Stimulated activated CD8-positive, alpha-beta memory T cell treated with anti-CD3 and anti-CD28 coated beads, Interleukin-7, amount 100 ng/mL, for 4 hours (primary cell): ENCODE measurements at places on chromosomes 2 and 18.

DNA sequence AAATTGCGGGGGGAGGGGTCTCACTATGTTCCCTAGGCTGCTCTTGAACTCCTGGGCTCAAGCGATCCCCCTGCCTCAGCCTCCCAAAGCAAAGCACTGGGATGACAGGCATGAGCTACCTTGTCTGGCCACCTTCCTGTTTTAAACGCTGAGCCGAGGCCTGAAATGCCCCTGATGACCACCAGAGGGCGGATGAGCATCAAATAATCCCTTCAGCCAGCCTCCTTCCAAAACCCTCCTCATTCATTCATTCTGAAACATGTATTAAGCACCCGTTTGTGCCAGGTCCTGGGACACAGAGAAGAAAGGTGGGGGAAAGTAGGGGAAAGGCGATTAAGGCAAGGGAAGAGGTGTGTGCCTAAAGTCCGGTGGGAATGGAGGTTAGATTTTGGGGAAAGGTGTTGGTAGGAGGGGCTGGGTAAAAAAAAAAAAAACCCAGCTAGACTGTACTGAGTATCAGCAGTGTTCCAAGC lies 30.7 kb upstream of the PTMA start:
- peak; percentile 80 for DNase-seq

GRCh38 chr2:26571316-26571715 lies 69.8 kb downstream of the CIB4 start:
- DNase-seq, result no peak

DNA sequence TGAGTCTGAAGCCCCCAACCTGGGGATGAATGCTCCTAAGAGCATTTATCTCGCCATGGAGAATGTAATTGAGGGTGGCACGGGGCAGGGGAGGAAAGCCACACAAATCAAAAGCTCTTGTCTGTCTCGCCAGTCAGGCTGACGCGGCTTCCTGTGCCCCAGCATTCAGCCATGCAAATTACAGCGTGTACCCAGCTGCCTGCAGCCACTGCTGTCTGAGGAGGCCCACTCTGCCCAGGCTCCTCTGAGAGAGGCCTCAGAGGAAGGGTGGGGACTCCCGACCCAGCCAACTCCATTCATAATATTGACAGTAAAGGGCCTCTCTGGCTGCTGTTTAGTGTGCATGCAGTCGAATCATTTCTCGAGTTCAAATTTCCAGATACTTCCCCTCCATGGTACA lies 22.0 kb downstream of the SMAD7 start:
- peak; percentile 71 for DNase-seq

- DNase-seq, result no peak
These were observed 108.4 kb downstream of the CAMKMT start for GRCh38 chr2:44470151-44470550.

- no peak for DNase-seq
These were observed 385.8 kb downstream of the GALR1 start for GRCh38 chr18:77635451-77635850.

DNA sequence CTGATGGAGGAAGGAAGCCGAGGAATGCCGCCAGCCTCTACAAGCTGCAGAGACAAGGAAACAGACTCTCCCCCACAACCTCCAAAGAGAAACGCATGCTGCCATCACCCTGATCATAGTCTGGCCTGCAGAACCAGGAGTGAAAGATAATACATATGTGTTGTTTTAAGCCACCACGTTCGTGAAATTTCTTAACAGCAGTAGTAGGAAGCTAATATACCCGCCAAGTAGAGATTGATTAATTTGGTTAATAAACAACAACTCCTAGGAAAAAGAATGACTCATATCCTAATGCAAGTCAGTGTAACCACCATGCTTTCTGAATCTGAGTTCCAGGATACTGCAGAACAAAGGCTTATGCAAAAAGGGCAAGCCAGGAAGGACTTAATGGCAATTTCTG lies 36.6 kb downstream of the LONRF2 start:
- no peak for DNase-seq

- DNase-seq, result no peak
These were observed 70.9 kb downstream of the ODC1 start for GRCh38 chr2:10377052-10377746.

GRCh38 chr2:202113571-202114142 lies 40.6 kb downstream of the KIAA2012 start:
- DNase-seq, result no peak

GRCh38 chr2:58202404-58202803 lies 38.7 kb downstream of the FANCL start:
- no peak for DNase-seq

- no peak for DNase-seq
These were observed 21.7 kb downstream of the CCDC195 start for GRCh38 chr2:224694502-224694901.

GRCh38 chr2:113228991-113229716 lies 49.6 kb downstream of the PAX8 start:
- no peak for DNase-seq

- DNase-seq, result no peak
These were observed 36.7 kb downstream of the TMEM37 start for GRCh38 chr2:119468154-119468955.

- no peak for DNase-seq
These were observed 96.9 kb downstream of the TGOLN2 start for GRCh38 chr2:85230679-85231467.

DNA sequence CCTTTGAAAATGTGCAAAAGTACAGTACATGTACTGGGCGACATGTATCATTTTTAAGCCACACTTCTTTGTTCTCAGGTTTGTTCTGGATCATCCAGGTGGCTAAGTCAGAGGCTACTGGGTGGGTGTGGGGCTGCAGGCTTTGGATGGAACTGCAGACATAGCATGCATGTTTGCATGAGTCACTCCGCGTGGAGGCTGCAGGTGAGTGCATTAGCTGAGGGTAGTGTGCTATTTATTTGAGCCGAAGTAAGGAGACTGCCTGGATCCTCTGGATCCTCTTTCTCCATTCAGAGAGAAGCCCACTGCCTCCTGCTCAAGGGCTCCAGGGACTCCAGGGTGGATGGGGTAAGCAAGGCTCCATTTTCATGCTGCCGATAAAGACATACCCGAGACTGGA lies 9.4 kb upstream of the NEURL3 start:
- no peak for DNase-seq

DNA sequence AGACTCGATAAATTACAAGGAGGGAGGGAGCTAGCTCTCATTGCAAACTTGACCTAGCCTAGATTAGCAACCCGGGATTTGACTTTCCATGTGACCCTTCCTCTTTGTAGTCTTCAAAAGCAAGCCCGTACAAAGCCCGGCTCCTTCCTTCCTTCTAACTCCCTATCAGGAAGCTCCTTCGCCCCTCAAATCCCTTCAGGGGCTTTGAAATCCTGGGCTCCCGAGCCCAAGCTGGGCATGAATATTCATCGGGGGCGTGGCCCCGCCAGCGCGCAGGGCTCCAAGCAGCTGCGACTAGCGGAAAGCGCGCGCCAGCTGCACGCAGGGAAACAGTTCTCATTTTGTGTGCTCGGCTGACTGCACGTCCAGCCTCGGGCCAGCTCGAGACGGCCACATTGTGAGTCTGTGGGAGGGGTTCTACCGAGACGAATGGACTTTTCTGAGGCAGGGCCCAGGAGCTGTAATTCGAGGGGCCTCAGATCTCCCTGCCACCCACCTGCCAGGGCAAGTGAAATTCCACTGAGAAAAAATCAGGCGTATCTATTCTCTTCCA lies 84.0 kb upstream of the PELI1 start:
- DNase-seq, result peak; percentile 45

DNA sequence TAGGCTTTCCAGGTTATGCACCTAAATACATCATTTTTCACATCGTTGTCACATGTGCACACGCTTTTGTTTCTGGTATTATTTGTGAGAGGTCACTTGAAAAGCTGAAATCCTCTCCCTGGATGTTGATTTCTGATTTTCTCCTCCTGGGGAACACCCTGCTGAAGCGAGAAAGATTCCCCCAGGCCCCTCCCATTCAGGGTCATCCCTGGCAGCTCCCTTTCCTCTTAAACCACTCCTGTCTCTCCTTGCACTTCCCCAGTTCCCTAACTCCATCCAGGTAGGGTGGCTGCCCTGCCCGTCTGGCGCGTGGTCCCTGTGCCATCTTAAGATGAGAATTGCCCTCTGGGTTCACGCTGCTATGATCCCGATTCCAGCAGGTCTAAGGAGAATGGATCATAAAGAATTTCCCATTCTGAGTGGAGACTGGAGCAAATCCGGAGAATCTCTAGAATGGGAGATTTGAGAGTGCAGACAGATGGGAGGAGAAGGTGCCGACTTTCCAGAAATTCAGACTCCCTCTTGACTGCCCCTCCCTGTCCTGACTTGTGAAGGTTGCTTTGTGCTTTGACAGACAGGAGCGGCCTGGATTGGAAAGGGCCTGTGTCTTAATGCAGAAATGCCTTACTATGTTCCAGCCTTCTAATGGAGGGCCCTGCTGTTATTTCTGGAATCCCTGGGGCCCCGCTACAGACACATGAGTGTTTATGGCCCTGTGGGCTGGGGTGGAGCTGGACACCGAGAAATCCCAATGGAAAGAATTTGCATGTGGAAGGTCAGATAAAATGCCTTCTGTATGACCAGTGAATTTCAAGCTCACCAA lies 1.3 kb upstream of the YWHAQ start:
- no peak for DNase-seq

DNA sequence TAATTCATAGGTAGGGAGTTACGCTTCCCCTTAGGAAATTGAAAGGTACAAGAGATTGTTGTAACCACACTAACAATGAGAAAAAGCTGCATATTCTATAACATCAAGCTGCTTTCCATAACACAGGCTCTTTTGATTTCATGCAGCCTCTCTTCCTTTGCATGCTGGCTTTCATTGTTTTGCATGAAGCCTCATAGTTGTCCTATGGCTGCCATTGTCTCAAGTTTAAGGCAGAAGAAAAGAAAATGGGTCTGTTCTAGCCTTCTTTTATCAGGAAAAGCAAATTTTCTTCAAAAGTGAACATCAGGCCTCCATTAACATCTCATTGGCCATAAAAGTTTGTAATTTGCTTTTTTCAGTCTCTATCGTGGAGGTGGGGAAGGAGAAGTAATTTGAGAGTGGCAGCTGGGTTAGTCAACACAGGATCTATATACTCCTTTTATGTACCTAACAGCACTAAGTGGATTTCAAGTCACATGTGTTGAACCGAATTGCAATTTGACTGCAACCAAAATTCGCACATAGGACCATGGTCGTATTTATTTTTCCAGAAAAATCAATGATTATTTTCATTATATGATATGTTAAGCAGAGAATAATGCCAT lies 248.5 kb upstream of the RND3 start:
- no peak for DNase-seq

DNA sequence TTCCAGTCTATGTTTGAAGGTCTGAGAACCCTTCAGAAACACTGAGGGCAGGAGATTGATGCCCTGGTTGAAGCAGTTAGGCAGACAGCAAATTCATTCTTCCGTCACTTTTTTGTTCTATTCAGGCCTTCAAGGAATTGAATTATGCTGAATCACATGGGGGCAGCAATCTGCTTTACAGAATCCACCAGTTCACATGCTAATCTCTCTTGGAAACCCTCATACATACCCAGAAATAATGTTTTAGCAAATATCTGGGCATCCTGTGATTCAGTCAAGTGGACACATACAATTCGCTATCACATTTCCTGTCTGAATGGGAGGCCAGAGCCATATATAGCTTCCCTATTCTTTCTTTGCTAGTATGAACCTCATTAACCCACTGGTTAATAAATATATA lies 301.4 kb upstream of the CNTNAP5 start:
- no peak for DNase-seq

GRCh38 chr2:24073816-24074215 lies 2.3 kb downstream of the SF3B6 start:
- DNase-seq, result no peak

- no peak for DNase-seq
These were observed 343.4 kb upstream of the SPRED2 start for GRCh38 chr2:65775839-65776238.

- peak; percentile 20 for DNase-seq
These were observed 65.1 kb upstream of the CTLA4 start for GRCh38 chr2:203802342-203803052.

GRCh38 chr2:240386326-240386725 lies 49.1 kb upstream of the GPC1 start:
- DNase-seq, result no peak

- no peak for DNase-seq
These were observed 196.0 kb upstream of the SLC39A10 start for GRCh38 chr2:195461010-195461409.

GRCh38 chr2:228556717-228557116 lies 375.2 kb upstream of the SPHKAP start:
- DNase-seq, result no peak

- no peak for DNase-seq
These were observed 163.7 kb upstream of the KLHL29 start for GRCh38 chr2:23221236-23221635.

GRCh38 chr2:110993557-110994231 lies 127.0 kb upstream of the BCL2L11 start:
- no peak for DNase-seq
